ENCODE measurements at places on chromosomes 4 and X.

DNA sequence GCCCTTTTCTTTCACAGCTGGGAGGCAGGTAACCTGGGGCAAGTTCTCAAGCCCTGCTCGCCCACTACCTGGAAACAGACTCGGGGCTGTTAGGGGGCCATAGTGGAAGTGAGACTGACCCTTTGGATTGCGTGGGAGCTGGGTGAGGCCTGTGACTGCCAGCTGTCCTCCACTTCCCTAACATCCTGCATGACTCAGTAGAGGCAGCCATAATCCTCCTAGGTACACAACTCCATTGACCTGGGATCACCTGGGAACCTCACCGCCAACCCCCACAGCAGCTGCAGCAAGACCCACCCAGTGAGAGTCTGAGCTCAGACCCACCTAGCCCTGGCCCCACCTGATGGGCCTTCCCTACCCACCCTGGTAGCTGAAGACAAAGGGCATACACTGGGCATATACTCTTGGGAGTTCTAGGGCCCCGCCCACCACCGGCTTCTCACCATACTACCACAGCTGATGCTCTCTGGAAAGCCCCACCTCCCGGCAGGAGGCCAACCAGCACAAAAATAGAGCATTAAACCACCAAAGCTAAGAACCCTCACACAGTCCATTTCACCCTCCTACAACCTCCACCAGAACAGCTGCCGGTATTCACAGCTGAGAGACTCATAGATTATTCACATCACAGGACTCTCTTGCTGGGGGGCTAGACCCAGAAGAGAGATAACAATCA lies 61.1 kb upstream of the DCTD start:
- no peak for DNase-seq

DNA sequence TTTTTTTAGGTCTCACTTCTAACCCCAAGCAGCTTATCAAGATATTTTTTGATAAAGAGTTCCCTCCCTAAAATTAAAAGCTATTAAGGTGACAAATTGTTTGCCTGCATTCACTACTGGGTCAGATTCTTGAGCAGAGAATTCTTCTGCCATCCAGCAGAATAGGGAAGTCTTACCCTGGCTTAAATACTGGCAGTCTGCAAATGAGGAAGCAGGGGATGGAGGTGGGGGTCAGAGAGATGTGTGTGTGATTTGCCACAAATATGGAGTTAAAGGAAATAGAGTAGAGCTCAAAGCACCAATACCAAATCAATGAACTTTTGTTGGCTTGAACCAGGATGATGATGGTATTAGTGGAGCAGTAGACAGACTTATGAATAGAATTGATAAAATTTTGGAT lies 122.2 kb downstream of the ANXA5 start:
- DNase-seq = no peak

GRCh38 chrX:104935581-104935980 lies 284.9 kb downstream of the TEX13A start:
- DNase-seq = no peak

GRCh38 chrX:44908153-44908552 lies 35.2 kb downstream of the KDM6A start:
- no peak for DNase-seq

DNA sequence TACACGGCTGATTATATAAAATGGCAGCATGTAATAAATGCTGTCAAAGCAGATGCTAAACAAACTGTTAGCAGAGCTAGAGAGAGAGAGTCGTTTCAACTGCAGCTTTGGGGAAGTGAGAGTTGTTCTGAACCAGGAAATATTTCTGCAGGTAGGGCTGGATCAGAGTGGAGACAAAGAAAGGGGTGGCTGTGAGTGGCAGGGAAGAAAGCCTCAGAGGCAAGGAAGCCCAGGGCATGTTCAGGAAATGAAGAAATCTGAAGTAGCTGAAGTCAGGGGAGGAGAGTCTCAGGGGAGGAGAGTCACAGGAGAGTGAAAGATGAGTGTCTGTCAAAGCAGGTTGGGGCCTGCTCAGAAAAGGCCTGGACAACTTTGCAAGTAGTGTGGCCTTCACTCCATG lies 48.4 kb upstream of the RPS6KA3 start:
- no peak for DNase-seq

GRCh38 chr4:48493452-48494100 lies 3.5 kb downstream of the ZAR1 start:
- DNase-seq = no peak

DNA sequence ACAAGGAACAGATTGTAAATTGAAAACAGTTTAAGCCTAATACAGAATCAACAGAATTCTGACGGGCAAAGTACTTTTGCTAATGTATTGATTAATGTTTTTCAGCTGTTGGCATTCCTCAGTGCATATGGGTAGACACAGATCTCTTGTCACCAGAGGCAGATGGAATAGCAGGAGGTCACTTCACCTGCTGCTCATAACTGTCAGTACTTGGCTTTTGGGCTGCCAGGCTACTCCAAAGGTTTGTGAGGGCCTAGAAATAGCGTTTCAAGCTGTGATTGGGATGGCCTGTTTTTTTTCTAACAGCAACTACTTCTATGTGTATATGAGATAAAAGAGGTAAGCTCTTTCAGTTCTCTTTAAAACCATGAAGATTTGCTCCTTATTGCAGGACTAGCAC lies 307.5 kb upstream of the ANXA10 start:
- no peak for DNase-seq

- no peak for DNase-seq
These were observed 57.9 kb downstream of the BCOR start for GRCh38 chrX:40039887-40040286.

- DNase-seq = no peak
These were observed 2.7 kb downstream of the PPARGC1A start for GRCh38 chr4:23887173-23887572.
